ENCODE measurements at places on chromosomes 7 and 10. TPM values are rescaled to one million over a fixed set of nuclear protein-coding genes. Genes with fewer than 3 reads are reported as not detected.

GRCh38 chr10:29007748-29008610 lies 280.9 kb upstream of the LYZL1 start:
- no peak overlapping the region for H3K27ac ChIP-seq
- no peaks in the 10 kb centered on the region for H3K36me3 ChIP-seq
- H3K27me3 ChIP-seq, result no peaks in the 10 kb centered on the region
- DNase-seq, result no peak
- H3K4me1 ChIP-seq, result no peaks in the 10 kb centered on the region

- no peaks in the 10 kb centered on the region for H3K27me3 ChIP-seq
- H3K4me3 ChIP-seq, result no peak overlapping the region
- no peak for DNase-seq
- no peak overlapping the region for H3K27ac ChIP-seq
Measured at GRCh38 chr10:89609833-89610346, 35.2 kb downstream of the PANK1 start.

Gene ASB15
- total RNA-seq, result 57.0 TPM

Gene CWF19L1
- total RNA-seq, result 15.9 TPM

Gene BTBD16
- not detected for total RNA-seq

All from heart right ventricle (tissue), 16 donors.